ENCODE measurements at places on chromosomes 5 and 9. TPM values are rescaled to one million over a fixed set of nuclear protein-coding genes. Genes with fewer than 3 reads are reported as not detected.

DEPDC1B gene
- 0.29 TPM for total RNA-seq

DNA sequence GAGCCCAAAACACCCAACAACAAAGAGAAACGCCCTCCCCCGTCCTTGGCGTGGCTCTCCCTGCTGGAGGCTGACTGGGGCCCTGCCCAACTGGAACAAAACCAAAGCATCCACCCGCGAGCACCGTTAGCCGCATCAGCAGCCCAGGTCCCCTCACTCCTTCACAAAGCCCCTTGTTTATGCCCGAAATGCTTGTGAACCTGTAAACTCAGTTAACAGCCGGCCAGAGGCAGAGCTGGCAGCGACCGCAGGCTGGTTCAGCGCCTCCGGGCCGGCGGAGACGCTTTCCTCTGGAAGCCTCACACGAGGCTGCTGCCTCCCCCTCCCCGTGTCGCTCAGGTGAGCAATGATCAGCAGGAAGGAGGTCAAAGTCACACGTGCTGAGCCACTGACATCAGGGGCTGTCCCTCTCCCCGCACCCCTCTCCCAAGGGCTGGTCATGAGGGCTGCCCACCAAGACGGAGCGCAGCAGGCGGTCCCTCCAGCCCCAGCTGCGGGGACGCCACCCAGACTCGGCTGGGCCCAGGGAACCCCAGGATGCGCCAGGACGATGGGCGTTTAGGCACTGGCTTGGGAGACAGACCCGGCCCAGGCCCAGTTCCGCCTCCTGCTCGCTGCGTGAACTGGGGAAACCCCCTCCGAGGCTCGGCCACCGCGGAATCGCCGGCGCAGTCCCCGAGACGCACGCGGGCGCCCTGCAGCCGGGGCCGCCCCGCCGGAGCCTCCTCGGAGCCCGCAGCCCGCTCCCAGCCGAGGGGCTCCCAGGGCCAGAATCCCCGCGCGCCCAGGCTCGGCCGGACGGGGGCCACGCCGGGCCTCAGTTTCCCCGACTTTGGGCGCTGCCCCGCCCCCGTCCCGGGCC lies 563 bp downstream of the SNAPC4 start:
- no peak for DNase-seq

GRCh38 chr9:78585909-78586308 lies 289.0 kb downstream of the PSAT1 start:
- DNase-seq, result no peak

GRCh38 chr5:159944056-159944600 lies 27.8 kb downstream of the ADRA1B start:
- DNase-seq, result no peak

BTNL8 gene
- 0.16 TPM for total RNA-seq
